ENCODE measurements at places on chromosomes 3 and 15.

GRCh38 chr15:50307799-50308198 lies 42.3 kb upstream of the HDC start:
- DNase-seq = no peak

DNA sequence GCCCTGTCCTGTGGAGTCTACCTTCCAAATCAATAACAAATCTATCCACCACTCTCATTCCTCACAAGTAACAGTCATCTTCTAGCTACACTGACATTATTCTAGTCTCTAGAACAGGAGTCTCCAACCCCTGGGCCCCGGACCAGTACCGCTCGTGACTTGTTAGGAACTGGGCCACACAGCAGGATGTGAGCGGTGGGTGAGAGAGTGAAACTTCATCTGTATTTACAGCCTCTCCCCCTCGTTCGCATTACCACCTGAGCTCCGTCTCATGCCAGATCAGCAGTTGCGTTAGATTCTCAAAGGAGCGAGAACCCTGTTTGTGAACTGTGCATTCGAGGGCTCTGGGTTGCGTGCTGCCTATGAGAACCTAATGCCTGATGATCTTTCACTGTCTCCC lies 31.9 kb downstream of the ROBO2 start:
- no peak for DNase-seq

DNA sequence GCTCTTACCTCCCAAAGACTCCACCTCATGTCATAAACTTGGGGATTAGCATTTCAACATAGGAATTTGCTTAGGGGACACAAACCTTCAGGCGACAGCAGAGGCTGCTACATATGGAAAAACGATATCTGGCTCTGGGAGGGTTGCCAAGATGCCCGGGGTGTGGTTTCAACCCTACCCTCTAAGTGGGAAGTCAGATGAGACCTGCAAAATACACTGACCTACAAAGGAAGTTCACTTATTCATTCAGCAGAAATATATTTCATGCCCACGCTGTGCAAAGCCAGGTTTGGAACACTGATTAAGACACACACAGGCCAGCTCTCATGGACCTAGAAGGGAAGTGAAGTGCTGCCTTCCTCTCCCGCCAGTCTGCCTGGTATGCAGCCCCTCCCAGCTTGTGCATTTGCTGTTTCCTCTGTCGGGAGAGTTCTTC lies 239.3 kb downstream of the FEZF2 start:
- DNase-seq = no peak

GRCh38 chr3:126828306-126828705 lies 124.3 kb downstream of the CHCHD6 start:
- no peak for DNase-seq

GRCh38 chr3:136535906-136536305 lies 216.3 kb downstream of the STAG1 start:
- no peak for DNase-seq

DNA sequence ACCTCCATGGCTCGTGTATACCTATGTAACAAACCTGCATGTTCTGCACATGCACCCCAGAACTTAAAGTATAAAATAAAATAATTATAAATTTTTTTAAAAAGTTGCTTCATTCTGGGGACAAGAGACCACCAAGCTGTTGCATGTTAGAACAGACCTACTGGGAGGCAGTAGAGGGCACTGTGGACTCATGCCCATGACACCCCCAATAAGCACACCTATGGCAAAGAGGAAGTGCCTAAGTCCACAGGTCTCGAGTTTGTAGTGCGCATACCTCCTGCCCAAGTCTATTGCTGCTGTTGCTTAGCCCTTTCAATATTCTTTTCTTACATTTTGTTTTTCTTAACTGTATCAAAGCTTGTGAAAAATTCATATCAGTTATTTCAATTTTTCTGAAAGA lies 267.9 kb upstream of the THBS1 start:
- no peak for DNase-seq

GRCh38 chr3:176931991-176932390 lies 265.3 kb downstream of the TBL1XR1 start:
- DNase-seq = no peak

GRCh38 chr15:90762109-90762508 lies 45.0 kb downstream of the BLM start:
- DNase-seq = no peak

All from NCI-H2227 treated with DMSO at 0.1 percent for 48 hours (cell line).